Fibroblast of upper back skin (primary cell): ENCODE measurements at places on chromosomes 1 and 21.

DNA sequence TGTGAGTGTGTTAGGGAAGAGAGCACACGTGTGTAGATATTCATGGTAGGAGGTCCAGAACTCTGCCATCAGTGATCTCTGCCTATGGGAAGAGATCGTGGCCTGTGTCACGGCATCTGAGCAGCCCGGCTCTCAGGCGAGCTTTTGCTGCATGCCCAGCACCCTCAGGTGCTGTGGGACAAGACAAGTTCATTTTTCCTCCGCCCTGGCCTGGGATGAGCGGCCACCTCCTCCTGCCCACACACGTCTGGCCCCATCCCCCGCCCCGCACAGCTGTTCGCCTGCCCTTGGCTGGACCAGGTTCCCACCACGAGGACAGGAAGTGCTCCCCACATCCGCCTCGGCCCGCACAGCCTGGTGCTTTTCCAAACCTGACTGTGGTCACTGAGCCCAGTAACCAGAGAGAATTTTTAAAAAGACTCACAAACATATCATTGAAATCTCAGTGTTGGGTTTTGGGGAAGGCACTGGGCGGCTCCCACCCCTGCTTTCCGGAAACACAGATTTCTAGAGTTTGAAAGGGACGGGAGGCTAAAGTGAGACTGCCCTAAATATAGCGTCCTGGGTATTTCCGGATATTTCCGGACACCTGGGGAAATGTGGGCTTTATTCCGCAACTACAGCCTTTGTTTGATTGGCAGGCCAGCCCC lies 18.0 kb downstream of the BMP8A start:
- DNase-seq, result peak; percentile 43

DNA sequence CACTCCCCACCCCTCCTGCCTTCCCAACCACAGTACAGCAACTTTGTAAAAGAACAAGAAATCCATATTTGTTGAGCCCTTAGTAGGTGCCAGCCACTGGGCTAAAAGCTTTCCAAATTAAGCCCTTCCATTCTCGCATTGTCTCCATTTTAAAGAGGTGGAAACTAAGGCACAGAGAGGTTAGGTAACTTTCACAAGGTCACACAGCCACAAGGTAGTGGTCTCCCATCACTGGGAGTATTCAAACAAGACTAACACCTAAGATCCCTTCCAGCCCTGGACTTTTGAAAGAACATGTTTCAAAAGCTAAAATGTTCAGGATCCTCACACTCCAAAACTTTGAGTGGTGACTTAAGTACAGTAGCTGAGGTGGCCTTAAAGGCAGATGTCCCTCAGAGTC lies 3.2 kb downstream of the SDC3 start:
- no peak for DNase-seq

DNA sequence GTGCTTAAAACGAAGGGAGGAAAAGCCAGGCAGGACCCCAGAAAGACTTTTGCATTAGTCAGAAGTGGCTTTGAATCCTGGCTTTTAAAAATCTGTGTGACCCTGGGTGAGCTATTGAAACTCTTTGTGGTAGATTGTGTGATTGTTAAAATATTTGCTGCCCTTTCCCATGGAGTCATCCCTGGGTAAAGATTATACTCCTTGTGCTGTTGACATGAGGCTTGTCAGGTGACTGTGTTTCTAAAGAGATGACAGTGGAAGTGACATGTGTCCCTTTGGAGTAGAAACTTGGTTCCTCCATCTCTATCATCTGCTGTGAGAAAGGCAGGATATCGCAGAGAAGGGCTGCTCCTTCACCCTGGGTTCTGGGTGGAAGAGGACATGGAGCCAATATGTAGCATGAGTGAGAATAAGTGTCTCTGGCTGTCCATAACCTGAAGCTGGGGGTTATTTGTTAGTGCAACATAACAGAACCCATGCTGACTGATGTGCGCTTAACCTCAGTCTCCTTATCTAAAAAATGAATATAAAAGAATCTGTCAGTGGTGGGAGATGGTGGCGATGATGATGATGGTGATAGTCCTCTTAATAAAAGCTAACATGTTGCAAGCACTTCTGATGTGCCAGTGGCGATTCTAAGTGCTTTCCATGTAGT lies 187.6 kb downstream of the RHOU start:
- no peak for DNase-seq

- DNase-seq, result no peak
Measured at GRCh38 chr1:88847643-88848042, 43.7 kb downstream of the GTF2B start.

- peak; percentile 57 for DNase-seq
Measured at GRCh38 chr1:97396463-97396862, 524.4 kb downstream of the DPYD start.

GRCh38 chr1:161952607-161953172 lies 71.0 kb downstream of the OLFML2B start:
- peak; percentile 52 for DNase-seq

DNA sequence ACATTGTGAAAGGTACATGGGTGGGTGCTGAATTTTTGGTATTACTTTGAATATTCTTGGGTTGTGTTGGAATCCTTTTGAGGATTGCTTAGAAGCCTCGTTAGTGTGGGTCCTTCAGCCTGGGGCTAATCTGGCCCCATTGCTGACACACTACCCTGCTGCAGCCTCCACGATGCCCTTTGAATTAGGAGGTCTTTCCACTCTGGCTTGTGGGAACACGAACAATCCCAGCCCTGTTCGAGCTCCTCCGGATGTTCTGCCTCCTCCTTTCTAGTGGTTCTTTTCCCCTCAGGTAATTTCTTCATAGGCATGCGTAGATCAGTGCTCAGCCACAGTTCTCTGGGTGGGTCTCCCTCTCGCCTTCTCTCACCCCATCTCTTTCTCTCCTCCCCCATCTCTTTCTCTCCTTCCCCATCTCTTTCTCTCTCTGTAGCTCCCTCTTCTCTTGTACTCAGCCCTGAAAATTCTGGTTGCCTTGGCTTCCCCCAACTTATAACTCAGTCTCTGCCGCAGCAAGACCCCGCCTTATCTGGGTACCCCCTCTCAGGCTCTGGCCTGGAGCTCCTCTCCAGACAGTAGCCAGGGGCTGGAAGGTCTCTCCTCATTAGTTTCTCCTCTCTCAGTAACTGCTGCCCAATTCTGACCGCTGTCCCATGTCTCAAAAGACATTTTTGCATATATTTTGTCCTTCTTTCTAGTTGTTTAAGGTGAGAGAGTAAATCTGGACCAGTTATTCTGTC lies 46.0 kb upstream of the SLC19A1 start:
- DNase-seq, result no peak

DNA sequence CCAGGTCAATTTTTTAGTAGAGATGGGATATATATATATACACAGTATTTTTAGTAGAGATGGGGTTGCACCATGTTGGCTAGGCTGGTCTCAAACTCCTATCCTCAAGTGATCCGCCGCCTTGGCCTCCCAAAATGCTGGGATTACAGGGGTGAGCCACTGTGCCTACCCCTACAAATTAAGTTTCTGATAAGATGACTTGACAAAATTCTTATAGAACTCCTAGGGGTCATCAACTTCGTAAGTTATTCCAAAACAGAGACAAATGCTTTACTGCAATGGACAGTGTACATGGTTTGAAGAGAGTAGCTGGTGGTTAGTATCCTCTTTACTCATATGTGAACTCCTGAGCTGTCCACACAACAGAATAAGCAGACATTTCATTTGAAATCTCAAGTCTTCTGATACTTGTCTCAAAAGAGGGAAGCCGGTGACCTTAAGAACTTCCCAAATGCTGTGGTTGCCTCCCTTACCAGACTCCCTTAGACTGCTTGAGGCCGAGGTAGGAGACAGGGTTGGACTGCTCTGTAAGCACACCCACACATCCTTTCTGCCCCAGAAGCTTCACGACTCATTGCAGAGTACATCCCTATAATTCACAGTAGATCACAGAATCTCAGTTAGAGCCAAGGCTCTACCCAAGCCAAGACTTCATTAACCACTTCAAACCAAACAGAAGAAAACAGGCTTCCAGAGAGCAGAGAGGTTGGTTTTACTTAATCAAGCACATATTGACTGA lies 244.1 kb upstream of the IRF2BP2 start:
- DNase-seq, result peak; percentile 36

GRCh38 chr1:37362594-37363385 lies 111.6 kb upstream of the ZC3H12A start:
- DNase-seq, result no peak

- peak; percentile 92 for DNase-seq
Measured at GRCh38 chr1:94335950-94336349, 82.2 kb upstream of the ABCD3 start.

DNA sequence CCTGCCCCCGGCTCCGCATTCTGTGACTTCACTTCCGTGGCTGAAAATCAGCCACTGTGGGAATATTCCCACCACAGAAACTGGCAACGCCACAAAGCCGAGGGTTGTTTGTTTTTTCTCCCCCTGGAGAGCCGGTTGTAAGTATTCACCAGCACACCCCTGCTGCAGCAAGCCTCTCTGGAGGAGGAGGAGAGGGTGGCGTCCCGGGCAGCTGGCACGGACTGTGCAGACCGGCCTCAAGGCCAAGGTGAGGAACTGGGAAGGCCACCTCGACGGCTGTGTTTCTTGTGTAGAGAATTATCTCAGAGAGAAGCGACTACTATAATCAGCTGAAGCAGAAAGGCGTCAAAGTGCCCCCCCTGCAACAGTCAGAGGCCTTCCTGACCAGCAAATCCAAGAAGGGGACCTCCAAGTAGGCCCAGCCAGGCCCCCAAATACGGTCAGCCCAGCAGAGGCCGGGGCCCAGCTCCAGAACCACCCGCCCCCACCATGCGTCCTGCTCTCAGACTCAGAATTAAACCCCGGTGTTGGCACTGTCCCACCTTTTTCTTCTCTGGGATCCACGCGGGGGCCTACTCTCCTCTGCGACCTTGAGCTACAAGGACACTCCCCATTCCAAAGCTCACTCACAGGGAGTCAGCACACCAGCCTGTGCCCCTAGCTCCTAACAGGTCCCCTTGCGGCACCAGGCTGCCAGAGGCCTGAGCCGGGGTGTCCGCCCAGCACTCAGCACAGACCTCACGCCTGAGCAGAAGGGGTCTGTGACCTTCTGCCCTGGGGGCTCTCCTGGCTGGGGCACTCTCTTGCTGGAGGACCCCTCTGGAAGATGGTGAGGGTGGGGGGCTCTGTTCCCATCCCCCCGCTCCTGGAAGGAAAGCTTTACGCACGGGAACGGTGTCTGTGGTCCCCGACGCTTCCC lies 1.2 kb upstream of the SMIM1 start:
- DNase-seq, result no peak

DNA sequence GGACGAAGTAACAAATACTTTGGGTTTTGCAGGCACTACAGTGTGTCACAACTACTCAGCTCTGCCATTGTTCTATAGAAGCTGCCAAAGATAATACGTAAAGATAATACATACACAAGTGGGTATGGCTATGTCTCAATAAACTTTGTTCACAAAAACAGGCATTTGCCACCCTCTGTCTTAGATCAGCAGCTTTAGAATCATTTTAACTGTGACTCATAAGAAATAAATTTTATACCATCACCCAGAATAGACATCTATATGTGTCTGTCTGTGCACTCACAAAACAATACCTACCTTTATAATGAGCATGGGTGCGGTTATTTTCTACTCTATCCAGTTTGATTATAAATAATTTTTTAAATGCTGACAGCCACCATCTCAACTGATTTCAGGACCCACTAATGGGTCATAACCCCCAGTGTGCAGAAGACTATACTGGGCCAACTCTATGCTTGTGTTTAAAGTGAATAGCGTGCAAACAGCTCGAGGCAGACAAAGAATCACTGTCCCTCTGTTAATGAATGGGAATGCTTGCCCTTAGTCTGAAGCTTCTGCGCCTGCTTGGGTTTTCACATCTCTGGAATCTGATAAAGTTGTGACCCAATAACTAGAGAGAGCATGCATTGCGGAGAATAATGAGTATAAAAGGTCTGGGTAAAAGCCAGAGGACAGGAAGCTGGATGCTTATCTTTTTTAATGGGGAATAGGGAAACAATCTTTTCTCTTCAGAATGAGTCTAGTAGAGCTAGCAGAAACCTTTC lies 216.2 kb downstream of the PLPP3 start:
- DNase-seq, result no peak

DNA sequence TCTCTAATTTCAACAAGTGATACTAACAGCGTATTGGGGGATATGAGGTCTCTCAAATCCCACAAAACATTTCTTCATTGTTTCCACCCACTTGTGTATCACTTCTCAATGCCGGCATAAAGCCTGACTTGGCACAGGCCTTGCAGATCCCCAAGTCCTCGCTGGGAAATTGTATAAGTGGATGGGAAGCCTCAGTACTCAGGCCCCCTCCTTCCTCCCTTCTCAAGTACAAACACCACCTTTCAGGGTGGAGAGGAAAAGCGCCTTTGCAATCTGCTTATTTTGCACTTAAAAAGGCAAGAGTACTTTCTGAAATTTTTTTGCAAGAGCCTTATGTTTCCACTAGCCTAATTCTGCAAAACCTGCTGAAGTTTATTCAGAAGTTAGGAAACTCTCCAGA lies 25.8 kb upstream of the KLHDC8A start:
- no peak for DNase-seq

GRCh38 chr1:33583567-33583966 lies 111.1 kb downstream of the ZSCAN20 start:
- no peak for DNase-seq

DNA sequence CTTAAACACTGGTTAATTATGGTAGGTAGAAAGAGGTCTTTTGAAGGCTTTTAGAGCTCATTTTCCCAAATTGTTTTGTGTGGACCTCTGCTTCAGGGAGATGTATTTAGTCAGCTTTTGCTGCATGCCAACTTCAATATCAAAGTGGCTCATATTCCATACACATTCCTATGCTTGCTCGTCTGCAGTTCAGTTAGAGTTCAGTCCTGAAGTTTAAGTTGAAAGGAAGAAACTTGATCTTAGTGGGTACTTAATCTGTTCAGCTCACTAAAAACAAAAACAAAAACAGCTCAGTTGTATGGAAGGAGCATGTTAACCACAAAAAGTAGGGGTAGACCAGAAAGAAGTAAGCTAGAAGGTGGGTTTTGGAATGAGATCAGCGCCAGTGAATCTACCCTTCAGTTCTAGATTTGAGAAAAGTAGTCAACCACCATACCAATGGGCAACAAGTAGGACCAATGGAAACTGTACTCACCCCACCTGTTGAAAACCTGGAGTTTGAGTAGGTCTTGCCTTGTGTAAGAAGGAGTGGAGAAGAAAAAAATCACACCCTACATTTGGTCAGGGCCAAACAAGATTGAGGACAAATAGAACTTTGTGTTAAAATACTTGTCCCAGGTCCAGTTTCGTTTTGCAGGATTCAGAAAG lies 58.0 kb downstream of the LEPR start:
- DNase-seq, result no peak

DNA sequence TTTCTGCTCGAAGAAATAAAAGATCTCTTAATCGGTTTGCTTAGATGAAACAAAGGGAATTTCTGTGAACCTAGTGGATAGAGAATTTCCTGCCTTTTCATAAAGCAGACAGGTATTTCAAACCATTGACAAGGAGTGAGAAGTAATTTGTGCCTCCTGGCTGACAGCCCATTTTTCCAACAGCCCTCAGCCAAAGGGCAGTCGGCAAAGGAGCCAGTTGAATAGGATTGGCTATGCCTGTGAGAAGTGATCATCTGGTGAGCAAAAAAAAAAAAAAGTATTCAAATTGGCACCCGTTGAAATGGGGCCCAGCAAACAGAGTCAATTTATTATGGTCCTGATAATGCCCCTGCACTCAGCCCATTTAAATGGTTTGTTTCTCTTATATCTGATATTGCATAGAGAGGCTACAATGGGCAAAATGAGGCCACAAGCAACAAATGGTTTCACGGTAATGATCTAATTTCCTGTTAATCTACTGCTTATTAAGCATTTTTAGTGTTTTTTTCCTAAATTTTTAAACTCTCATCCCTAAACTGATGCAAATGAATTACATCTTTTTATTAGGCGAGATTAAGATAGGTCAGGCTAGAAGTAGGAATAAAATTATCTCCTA lies 477.5 kb downstream of the NUF2 start:
- DNase-seq, result no peak
